Activated CD4-positive, alpha-beta memory T cell treated with anti-CD3 and anti-CD28 coated beads, Interleukin-2, amount 10 ng/mL, durations not matched to agents 7 days and 5 days (primary cell): ENCODE measurements at places on chromosomes 5 and 9. TPM values are rescaled to one million over a fixed set of nuclear protein-coding genes. Genes with fewer than 3 reads are reported as not detected.
A peak's percentile ranks its signal among the peaks of the same experiment; 100 is the strongest.

TRPM6 gene
- total RNA-seq, result not detected

SLC36A3 gene
- total RNA-seq, result not detected

DNA sequence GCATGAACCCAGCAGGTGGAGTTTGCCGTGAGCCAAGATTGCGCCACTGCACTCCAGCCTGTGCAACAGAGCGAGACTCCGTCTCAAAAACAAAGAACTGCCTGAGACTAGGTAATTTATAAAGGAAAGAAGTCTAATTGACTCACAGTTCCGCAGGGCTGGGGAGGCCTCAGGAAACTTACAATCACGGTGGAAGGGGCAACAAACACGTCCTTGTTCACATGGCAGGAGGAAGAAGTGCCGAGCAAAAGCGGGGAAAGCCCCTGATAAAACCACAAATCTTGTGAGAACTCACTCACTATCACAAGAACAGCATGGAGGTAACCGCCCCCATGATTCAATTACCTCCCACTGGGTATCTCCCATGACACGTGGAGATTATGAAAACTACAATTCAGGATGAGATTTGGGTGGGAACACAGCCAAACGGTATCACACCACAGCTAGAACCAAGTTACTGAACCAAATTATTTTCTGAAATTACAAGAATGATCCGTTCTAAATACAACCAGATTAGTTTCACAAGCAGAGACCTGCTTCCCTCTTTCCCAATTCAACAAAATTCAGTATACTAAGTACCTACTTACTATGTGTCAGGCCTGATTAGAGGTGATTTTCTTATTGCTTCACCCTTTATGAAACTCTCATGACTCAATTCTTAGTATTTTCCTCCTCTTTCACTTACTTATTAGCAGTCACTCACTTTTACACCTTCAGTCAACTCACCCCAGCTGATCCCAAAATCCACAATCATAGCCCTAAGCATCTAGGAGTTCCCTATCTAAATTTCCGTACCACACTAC, 8.4 kb downstream of the UBTD2 start:
- DNase-seq, result peak; percentile 42

FAM240B gene
- not detected for total RNA-seq

DNA sequence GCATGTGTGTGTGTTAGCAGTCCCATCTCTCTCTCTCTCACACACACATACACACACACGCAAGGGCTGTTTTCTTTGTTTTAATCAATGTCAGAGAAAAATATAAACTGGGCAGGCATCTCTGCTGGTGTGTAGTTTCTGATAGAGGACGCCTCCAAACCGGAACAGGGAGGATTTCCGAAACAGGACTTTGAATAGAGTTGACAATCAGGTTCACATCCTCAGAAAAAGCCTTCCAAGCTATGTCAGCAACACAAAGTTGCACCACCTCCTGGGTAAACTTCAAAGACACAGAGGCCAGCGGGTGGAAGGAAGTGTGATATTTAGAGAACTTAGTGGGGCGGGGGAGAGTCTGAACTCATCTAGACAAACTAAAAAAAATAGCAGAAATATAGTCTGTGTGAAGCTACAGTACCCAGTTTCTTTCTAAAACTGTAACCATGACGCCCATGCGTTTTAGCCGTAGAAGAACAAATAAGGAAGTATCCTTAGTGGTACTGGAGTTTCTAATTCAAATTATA, 1.2 kb downstream of the ST8SIA4 start:
- DNase-seq, result peak; percentile 67

DBH gene
- total RNA-seq, result not detected

APBA1 gene
- 7.8 TPM for total RNA-seq

DNA sequence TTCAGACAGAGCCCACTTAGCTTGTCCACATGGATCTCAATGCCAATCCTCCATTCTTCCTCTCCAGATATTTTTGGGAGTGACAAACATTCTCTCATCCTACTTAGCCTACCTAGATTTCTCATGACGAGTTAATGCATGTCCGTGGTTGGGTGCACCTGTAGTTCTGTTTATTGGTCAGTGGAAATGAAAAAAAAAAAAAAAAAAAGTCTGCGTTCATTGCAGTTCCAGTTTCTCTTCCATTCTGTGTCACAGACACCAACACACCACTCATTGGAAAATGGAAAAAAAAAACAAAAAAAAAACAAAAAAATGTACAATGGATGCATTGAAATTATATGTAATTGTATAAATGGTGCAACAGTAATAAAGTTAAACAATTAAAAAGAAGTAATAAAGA, 59.0 kb downstream of the BASP1 start:
- DNase-seq, result no peak

TAS2R1 gene
- not detected for total RNA-seq

FOXD4L4 gene
- total RNA-seq, result 0.13 TPM

TEX48 gene
- total RNA-seq, result 0.48 TPM

- DNase-seq, result no peak
Measured at GRCh38 chr9:71681104-71681707, 87.1 kb downstream of the CEMIP2 start.

DNA sequence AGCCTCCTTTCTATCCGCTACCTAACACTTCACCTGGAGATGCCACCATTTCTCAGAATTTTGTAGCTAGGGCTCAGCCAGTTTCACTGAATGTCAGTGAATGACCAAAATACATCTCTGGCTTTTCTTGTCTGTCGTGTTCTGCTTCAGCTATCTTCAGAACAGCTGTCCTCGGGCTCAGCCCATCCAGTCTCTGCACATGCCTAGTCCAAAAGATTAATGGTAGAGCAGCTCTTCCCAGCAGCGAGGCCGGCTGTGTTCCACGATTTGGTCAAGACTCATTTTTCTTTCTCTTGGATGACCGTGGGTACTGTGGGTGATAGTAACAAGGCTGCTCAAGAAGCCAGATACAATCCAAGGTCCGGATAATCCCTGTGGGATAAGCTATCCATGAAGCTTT, 342.8 kb downstream of the GABRG2 start:
- DNase-seq, result no peak

MEIKIN gene
- 1.1 TPM for total RNA-seq

- no peak for DNase-seq
Measured at GRCh38 chr5:71695595-71695994, 23.5 kb upstream of the CARTPT start.

SLC6A7 gene
- not detected for total RNA-seq

ARAP3 gene
- total RNA-seq, result 13.6 TPM

DNA sequence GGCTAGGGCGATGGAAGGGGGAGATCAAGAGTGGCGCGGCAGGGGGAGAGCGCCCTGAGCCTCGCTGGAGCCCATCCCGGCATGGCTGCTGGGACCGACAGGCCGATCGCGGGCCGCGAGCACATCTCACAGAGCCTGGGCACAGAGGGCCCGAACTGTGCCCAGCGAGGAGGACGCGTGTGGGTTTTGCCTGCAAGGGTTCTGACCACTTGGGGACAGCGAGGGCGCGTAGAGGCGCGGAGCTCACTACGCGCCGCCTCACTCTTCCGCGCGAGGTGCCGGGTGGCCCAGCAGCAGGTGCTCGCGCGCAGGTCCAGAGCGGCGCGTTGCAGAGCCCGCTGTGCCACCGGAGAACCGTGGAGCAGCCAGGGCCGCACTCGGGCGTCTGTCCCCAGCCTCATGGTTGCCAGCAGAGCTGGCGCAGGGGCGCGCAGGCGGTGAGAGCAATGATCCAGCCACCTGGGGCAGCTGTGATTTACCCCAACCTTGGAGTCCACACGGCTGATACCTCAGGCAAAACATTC, 16.3 kb upstream of the PITX1 start:
- no peak for DNase-seq

DNA sequence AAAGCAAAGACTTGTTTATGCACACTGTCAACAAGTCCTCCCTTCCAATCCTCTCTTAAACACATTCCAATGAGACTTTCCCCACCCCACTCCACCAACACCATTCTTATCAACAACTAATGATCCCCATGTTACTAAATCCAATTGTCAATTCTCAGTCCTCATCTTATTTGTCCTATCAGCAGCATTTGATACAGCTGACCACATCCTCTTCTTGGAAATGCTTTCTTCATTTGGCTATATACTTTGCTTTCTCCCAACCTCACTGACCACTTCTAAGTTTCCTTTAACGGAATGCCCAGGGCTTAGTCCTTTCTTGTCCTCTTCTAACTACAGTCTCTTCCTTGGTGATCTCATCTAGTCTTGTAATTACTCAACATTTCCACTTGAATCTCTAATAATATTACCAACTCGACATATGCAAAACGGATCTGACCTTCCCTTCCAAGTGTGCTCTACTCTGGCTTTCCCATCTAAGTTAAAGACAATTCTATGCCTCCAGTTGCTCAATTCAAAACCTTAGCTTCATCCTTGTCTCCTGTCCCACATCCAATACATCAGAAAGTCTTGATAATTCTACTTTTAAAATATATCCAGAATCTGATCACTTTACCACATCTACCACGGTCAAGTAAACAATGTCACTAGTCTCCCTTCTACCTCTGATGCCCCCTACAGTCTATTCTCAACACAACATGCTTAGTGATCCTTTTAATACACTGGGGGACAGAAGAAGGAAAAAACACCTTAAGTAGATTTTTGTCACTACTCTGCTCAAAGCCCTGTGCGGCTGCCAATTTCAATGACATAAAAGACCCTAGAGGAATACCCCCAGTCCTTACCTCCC, 25.5 kb downstream of the AGTPBP1 start:
- no peak for DNase-seq

GRCh38 chr9:20624201-20625002, 2.1 kb upstream of the MLLT3 start:
- DNase-seq, result peak; percentile 42

KDM3B gene
- total RNA-seq, result 51.9 TPM

DNA sequence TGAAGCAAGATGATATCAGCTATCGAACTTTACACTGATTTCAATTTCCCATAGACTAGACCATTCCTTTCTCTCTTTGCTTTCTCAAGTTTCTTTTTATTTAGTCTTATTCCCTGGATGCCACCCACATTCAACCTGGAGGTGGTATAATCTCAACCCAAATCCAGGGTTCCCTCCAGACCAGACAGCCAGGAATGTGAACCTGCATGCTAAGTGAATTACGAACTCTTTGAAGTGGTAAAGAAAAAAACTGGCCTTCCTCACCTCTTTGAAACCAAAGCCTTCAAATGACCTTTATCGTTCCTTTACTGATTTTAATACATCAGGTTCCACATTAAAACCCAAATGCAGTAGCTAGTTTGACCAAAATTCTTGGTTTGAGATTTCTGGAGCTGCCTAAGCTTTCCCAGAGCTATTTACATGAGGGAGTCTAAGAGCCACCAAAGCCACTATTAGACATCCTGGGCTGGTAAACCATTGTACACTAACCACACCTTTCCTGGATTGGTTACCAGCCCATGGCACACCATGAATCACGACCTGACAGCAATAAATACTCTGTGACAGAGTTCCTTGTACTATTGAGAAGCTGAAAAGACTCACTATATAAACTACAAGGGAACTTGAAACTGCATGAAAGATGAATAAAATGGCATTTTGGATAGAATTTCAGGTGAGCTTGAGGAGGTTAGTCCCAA, 323.7 kb downstream of the ADAMTS6 start:
- no peak for DNase-seq

GRIA1 gene
- not detected for total RNA-seq

UBLCP1 gene
- 27.8 TPM for total RNA-seq

TAF11L5 gene
- total RNA-seq, result not detected

GRCh38 chr5:125202871-125203438, 456.5 kb upstream of the ZNF608 start:
- no peak for DNase-seq

- DNase-seq, result no peak
Measured at GRCh38 chr5:129963359-129963758, 59.1 kb downstream of the CHSY3 start.

DNA sequence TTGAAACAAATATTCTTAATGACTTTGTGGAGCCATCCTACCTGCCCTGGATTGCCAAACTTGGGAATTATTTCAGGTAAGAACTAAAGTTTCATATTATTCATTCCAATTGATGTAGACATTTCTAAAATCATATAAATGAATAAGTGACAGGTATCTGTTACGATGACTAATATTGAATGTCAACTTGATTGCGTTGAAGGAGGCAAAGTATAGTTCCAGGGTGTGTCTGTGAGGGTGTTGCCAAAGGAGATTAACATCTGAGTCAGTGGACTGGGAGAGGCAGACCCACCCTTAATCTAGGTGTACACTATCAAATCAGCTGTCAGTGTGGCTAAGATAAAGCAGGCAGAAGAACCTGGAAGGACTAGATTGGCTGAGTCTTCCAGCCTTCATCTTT, 1688.4 kb upstream of the CDH9 start:
- no peak for DNase-seq

SPATA31A3 gene
- not detected for total RNA-seq

- no peak for DNase-seq
Measured at GRCh38 chr9:107750741-107751566, 261.4 kb upstream of the KLF4 start.

PDCD1LG2 gene
- 4.8 TPM for total RNA-seq

GRCh38 chr5:90308787-90309585, 100.6 kb downstream of the CETN3 start:
- DNase-seq, result no peak

DNA sequence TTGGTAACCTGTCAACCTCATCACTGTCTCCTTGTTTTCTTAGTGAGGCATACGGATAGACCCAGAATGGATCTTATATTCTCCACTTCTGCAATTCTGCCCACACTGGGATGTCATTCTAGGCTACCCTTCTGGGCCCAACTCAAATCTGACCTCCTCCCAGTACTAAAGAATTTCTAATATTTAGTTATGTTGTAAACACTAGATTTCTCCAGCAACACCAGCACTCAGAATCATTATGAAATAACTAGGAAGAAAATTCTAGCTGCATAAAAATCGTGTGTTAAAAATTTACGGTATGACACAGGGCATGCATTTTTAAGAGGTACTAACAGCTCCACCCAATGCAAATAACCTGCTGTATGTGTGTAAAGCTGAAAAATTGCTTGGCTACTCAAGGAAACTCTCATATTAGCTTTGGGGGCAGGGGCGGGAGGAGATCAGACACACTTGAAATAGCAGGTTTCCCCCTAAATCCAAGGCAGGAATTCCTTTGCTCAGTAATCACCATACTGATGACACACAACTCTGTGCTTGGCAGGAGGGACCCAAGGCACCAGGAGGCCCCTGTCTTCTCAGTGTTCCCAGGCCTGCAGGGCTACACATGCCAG, 27.3 kb downstream of the MACROH2A1 start:
- no peak for DNase-seq

OR1Q1 gene
- total RNA-seq, result not detected

GRCh38 chr9:136012651-136013050, 51.5 kb upstream of the UBAC1 start:
- DNase-seq, result no peak

DNA sequence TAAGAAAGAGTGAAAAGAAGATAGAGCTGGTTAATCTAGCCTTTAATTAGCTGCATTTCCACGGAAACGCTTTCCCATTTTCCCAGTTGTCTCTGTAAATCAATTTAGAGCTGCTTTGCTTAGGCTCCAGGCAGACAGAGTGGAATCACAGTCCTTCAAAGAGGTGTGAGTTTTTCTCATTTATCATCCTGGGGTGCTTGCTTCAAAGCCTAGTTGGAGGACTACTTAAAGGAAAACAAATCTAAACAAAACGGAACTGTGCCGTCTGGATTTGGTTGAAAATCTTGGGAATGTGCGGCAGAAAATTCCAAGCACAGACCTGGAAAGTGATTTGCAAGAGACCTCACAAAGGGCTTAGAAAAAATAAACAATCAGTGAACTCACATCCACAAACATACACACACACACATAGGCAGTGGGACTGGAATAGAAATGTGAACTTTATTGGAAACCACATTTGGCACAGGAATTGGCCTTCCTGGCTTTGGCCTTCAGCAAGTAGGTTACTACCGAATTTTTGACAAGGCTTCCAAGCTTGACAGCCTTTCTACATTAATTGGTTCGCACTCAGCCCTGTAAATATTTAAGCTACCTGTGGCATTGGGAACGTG, 235.2 kb upstream of the SLC24A2 start:
- no peak for DNase-seq

- no peak for DNase-seq
Measured at GRCh38 chr9:18452276-18452675, 21.7 kb upstream of the ADAMTSL1 start.
